ENCODE measurements at places on chromosomes 11 and 22. TPM values are rescaled to one million over a fixed set of nuclear protein-coding genes. Genes with fewer than 3 reads are reported as not detected.

DNA sequence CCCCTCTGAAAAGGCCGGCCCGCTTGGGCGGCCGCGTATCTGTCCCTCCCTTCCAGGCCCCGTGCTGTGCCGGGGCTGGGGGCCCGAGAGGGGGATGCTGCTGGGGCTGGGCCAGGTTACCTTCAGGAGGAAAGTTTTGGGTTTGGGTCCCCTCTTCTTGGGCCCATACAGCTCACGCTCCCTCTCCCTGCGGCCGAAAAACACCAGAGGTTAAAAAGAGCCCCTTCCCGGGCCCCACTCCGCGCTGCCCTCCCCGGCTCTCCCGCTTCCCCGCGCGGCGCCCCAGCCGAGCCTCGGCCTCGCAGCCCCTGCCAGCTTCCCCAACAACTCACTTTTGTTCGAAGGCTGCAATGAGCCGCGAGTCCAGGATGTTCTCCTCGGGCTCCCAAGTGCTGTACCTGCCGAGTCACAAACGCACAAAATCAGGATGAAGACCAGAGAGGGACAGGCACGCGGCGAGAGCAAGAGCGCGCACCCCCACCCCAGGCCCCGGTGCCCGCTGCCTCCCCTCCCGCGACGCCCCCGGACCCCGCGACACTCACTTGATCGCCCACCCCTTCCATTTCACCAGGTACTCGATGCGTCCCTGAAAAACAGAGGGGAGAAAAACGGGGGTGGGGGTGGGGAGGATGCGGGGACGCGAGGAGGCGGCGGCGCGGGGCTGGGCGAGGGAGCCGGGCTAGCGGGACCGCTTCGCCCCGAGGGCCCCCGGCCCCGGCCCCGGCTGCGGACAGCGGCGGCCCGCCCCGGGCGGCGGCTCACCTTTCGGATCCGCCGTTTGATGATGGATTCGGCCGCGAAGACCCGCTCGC is 450 bp downstream of the CBX6 start:
- DNase-seq = peak; percentile 73

DNA sequence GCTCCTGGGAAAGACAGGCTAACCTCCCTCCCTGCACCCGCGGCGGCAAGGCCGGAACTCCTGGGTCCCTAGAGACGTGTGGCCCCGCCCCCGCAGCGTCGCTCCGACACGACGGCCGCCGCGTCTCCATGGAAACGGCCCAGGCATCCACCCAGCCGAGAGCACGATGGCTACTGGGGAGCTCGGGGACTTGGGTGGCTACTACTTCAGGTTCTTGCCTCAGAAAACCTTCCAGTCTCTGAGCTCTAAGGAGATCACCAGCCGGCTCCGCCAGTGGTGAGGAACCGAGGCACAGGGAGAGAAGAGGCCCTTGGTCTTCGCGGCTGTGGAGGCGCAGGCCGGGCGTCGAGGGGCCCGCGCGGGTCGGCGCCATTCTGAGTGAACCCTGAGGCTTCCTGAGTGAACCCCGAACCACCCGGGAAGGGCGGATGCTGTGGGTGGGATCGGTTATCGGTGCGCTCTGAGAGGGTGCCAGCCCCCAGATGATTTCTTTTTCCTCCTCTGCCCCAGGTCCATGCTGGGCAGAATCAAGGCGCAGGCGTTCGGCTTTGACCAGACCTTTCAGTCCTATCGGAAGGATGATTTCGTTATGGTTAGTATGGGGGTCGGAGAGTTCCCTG is at the start of gene CFAP300:
TSS of gene CFAP300 (plus strand) at position 133 of the 620 bp plus-strand sequence. CDS start at position 167, 34 bp downstream.
- peak; percentile 94 for DNase-seq

DNA sequence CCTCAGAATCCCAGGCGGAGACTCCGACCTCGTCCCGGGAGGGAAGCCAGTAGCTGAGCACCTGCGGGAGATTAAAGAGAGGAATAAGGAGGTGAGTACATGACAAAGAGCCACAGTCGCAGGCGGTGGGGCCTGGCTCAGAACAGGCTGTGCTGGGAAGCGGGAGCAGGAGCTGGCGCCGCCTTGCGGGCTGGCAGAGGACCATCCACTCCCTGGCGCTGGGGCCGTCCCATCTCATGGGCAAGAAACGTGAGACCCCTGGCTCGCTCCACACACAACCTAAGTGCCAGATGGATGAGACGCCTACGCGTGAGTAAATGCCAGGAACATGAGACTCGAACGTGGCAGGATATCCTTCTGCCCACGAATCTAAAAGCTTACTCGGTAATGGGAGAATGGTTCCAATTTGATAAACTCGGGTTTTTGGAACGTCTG is 6.3 kb downstream of the CEND1 start:
- DNase-seq = peak; percentile 86

Gene ANO1
- total RNA-seq = 21.1 TPM

Gene ADAMTS8
- 8.4 TPM for total RNA-seq

Gene ST14
- 2.5 TPM for total RNA-seq

Gene POTEH
- not detected for total RNA-seq

Gene TEAD1
- 200 TPM for total RNA-seq

Gene SLC22A8
- not detected for total RNA-seq

- DNase-seq = no peak
Observed at GRCh38 chr22:20584029-20584871, 76.8 kb downstream of the MED15 start.

Gene ALKBH3
- 31.0 TPM for total RNA-seq

GRCh38 chr22:29342177-29342576 is 26.7 kb upstream of the RASL10A start:
- DNase-seq = no peak

Gene MS4A7
- 26.9 TPM for total RNA-seq

- DNase-seq = no peak
Observed at GRCh38 chr11:131907371-131907770, 537.0 kb downstream of the NTM start.

DNA sequence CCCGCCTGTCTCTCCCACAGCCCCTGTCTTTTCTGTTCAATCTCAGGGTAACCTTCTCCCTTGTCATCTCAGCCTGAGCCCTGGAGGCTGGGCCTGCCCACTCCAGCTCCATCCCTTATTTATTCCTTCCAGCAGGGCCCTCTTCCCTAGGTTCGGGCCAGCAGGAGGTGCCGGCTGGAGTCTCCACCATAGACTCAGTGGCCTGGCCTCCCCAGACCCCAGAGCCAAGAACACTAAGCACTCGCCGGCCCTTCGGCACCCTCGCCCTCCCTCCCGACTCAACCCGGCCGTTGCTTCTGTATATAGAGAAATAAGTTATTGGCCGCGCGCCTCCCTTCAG is 1.4 kb upstream of the RAB1B start:
- no peak for DNase-seq

All from sigmoid colon (tissue), 7 donors.